ENCODE measurements at places on chromosomes 7 and 10.
A peak's percentile ranks its signal among the peaks of the same experiment; 100 is the strongest.

- no peak for DNase-seq
Measured at GRCh38 chr7:91778416-91778815, 102.1 kb downstream of the MTERF1 start.

- no peak for DNase-seq
Measured at GRCh38 chr10:49274886-49275285, 24.1 kb upstream of the C10orf71 start.

- no peak for DNase-seq
Measured at GRCh38 chr10:34861293-34862021, 46.4 kb upstream of the PARD3 start.

DNA sequence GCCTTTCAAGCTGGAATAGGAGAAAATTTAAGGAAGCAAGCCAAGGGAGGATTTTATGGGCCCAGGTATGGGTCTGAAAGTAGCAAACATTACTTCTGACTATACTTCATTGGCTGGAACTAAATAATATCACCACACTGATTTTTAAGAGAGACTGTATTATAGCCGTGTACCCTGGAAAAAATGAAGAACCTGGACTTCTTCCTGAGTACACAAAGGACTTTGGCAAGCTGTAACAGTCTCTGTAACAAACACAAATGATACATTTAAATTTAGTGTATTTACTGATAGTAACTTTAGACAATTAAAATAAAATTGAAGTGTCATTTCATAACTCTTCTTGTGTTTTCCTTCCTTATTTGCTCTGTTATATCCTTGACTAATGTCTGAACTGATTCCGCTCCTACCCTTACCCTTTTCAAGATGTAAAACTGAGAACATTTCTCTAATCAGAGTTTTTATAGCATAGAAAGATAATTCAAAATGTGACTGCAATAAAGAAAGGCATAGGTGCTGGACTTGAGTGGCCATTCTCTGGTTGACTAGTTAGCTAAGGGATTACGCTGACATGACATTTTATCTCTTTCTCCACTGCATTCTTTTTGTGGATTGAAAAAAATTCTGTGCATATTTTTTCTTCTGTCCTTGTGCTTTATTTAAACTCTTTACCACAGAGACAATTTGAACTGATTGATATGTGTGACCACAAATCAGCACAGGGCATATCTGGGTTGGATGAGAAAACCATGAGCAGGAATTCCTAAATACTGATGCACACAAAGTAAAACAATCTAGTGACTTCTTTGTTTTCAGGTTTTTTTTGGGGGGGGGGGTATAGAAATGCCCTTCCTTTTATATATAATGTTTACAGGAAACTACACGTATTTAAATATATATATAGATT lies 349.7 kb downstream of the MDFIC start:
- no peak for DNase-seq

DNA sequence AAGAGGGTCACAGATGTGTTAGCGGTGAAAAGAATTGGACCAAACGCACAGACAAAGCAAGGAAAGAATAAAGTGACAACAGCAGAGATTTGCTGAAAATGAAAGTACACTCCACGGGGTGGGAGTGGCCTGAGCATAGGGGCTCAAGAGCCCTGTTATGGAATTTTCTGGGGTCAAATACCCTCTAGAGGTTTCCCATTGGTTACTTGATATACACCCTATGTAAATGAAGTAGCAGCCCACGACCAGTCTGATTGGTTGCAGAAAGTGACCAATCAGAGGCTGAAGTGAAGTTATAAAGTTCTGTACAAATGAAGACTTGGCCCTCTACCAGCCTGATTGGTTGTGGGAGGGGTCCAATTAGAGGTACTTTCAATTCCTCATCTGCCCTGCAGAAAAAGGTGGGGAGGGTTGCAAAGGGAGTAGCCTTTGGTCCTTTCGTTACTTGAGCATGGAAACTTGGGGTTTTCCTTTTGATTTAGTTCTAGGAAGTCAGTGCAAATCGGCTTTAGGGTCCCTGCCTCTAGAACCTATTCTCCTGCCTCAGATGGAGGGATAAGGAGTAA lies 125.6 kb upstream of the PRPS1L1 start:
- no peak for DNase-seq

- DNase-seq, result no peak
Measured at GRCh38 chr10:131169146-131169545, 142.4 kb downstream of the TCERG1L start.

DNA sequence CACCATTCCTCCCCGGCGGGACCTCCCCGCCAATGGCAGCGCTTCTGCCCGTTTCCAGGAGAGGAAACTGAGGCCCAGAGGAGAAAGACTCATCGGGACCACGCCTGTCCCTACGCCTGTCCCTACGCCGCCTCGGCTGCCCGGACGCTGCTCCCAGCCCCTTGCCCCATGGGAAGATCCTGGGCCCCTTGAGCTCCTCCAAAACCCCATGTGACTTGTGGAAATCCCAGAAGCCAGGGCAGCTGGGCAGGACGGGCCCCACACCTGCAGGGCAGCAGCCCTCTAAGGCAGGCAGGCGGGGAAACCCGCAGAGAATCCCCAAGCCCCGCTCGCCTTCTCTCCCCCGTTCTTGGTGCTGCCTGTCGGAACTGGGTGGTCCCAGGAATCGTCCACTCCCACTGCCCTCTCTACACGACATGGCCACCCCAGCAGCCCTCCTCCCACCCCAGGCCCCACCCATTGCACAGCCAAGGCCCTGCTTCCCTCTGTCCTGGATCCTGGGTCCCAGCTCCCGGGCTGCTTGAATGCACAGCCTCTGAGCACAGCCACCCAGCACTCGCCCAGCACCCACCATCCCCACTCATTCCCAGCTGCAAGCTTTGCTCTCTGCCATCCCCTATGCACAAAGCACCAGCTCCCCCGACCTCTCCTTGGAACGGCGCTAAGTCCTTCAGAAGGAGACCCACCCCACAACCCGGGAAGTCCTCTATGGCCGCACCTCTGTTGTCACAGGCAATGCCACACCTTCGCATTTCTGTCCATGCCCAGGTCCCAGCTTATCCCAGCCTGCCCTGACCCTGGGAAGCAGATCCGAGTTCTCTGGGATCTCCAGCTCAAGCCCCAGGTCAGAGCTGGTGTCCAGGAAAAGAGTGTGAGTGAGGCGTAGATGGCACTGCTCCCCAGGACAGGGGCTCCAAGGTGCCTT lies 50.6 kb downstream of the SLC29A4 start:
- DNase-seq, result no peak

GRCh38 chr10:14172336-14172950 lies 158.3 kb downstream of the FRMD4A start:
- DNase-seq, result no peak

- no peak for DNase-seq
Measured at GRCh38 chr10:100664316-100665149, 80.8 kb upstream of the PAX2 start.

DNA sequence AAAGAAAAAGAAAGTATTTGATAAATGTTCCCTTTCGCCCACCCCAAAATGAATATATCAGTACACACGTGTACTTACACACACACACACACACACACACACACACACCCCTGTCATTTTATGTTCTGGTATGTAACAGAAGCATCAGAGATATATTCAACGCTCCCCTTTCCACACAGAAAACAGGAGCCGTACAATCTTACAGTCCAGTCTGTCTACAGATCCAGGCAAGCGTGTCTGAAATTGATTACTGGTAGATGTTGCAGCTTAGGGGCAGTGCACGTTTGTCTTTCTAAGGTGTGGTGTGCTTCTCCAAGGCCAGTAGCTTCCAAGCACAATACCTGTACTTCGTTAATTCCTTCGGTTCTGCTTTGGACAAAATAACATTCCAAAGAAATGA lies 143.7 kb upstream of the RNF32 start:
- DNase-seq, result no peak

GRCh38 chr10:102229810-102230263 lies 3.7 kb downstream of the ELOVL3 start:
- DNase-seq, result peak; percentile 75

GRCh38 chr10:63171255-63171855 lies 38.2 kb downstream of the NRBF2 start:
- DNase-seq, result no peak

DNA sequence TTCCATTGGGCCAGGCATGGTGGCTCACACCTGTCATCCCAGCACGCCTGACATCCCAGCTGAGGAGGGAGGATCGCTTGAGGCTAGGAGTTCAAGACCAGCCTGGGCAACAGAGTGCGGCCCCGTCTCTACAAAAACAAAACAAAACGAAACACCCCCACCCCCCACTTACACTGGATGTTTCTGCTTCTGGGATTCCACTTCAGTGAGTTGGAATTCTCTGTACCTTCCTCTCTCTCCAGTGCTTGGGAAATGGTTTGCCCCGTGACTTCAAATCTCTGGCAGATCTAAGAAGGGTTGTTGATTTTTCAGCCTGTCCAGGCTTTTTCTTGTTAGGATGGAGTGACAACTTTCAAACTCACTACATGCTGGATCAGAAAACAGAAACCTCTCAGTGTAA lies 106.9 kb downstream of the ANLN start:
- DNase-seq, result no peak

GRCh38 chr10:122471531-122472177 lies 10.3 kb downstream of the HTRA1 start:
- no peak for DNase-seq

GRCh38 chr10:47350671-47351640 lies 2.8 kb downstream of the RBP3 start:
- no peak for DNase-seq

- no peak for DNase-seq
Measured at GRCh38 chr10:123377883-123378282, 223.7 kb downstream of the BUB3 start.

- no peak for DNase-seq
Measured at GRCh38 chr7:14841869-14842268, 60.7 kb downstream of the DGKB start.

DNA sequence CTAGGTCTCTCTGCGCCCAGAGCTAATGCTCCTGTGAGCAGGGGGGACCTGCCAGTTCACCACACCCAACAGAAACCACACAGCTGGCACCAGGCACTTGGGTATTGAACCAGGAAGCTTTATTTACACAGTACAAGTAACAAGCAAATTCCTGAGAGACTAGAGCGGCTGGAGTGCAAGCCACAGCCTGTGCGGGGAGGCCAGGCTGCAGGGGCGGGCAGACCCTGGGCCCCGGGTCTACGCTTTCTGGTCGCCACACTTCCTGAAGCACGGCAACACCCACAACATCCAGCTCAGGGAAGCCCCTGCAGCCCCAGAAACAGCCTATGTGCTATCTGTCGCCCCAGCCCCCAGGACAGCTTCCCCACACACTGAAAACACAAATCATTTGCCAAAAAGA lies 125.0 kb downstream of the FAM53B start:
- no peak for DNase-seq

DNA sequence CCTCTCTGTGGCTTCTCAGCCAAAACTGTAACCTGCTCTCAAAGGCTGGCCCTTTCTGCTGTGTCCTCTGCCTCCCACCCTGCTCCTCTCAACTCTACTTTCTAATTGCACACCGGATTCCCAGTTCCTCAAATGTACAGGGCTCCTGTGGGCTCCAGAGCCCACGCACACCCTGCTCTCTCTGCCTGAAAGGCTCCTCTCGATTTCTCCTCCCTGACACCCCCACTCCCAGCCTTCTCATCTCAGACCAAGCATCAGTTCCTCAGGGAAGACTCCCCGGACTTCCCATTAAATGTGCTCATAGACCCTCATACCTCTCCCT lies 111.7 kb upstream of the STEAP1B start:
- DNase-seq, result no peak

GRCh38 chr7:92715963-92716362 lies 120.4 kb downstream of the CDK6 start:
- DNase-seq, result no peak

DNA sequence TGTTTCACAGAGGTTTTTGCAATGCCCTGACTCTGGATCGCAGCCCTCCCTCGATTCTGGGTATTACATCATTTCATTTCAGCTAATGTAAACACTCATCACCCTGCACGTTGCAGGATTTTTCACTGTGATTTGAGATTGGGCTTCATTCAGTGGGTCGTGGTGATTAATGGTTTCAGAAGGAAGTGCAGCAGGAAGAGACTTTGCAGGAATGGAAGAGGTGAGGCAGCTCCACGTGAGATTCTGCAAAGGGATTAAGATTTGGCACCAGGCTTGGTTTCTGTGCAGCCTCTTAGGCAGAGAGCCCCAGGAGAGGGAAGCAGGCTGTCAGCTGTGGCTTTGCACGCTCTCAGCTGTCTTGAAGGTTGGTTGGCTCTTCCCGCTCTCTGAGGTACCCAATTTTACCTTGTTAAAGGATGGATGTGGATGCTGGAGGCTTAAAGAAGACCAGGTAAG lies 95.2 kb downstream of the PLCE1 start:
- no peak for DNase-seq

DNA sequence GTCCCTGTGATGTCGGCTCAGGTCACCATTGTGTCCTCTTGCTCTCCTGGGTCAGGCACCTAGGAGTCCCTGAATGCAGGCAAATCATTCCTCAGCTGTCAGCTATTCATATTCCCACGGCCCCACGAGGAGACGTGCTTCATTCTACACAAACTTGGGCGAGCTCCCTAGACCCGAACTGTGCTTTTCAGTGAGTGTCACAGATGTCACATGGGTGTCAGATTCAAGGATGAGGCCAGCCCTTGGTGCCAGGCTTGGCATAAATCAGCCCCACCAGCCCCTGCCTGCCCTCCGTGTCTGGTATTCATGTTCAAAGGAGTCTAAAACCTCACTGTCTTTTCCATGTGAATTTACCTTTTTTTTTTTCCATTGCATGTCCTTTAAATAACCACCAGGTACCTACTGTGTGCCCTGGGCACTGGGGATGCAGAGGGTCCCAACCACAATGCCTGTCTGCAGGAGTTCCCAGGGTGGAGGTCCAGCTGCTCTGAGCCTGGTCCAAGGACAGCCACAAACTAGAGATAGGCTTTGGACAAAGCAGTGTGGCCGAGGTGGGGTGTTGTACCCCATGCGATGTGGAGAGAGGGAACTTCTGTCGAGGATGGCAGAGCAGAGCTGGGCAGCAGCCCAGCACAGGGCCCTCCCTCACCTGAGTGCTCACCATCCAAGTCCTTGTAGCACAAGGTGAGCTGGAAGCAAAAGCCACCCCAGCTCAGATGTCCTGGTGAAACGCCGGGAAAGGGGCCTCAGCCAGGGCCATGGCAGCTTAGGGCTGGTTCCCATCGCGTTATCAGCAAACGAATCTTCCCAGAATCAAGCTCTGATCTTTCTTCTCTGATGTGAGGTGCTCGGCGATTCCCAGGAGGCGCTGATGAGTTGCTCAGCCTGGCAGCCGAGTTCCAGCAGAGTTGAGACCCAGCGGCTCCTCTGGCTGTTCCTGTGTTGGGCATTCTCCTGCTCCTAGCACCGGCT lies 611.9 kb downstream of the PTPRN2 start:
- no peak for DNase-seq

- no peak for DNase-seq
Measured at GRCh38 chr7:114264023-114264422, 150.6 kb upstream of the FOXP2 start.

- DNase-seq, result no peak
Measured at GRCh38 chr7:135169964-135170273, 588 bp downstream of the CYREN start.

DNA sequence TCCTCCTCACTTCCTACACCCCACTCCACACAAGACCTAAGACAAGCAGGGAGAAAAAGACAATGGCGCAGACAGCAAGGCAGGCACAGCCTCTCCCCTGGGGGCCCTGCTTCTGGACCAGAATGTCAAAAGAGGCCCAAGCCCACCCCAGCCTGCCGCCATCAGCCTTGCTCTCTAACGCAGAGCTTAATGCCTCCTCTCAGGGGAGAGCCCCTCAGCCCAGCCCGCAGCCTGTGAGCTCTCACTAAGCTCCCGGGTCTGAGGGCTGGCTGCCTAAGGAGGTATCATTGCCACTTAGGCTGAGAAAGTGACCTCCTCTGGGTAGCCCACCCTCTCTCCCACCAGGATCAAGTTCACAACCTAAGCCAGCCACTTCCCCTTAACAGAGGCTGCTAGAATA lies 16.7 kb downstream of the SLIT1 start:
- DNase-seq, result no peak
